ENCODE measurements at places on chromosomes 5 and 9. TPM values are rescaled to one million over a fixed set of nuclear protein-coding genes. Genes with fewer than 3 reads are reported as not detected.
A peak's percentile ranks its signal among the peaks of the same experiment; 100 is the strongest.

GRCh38 chr9:115204904-115205453, 87.0 kb upstream of the TNC start:
- no peaks in the 10 kb centered on the region for H3K36me3 ChIP-seq
- no peak overlapping the region for H3K4me3 ChIP-seq
- peak overlapping the region; percentile 82 for H3K27ac ChIP-seq
- peaks cover 56% of the 10 kb centered on the region for H3K4me1 ChIP-seq

DNA sequence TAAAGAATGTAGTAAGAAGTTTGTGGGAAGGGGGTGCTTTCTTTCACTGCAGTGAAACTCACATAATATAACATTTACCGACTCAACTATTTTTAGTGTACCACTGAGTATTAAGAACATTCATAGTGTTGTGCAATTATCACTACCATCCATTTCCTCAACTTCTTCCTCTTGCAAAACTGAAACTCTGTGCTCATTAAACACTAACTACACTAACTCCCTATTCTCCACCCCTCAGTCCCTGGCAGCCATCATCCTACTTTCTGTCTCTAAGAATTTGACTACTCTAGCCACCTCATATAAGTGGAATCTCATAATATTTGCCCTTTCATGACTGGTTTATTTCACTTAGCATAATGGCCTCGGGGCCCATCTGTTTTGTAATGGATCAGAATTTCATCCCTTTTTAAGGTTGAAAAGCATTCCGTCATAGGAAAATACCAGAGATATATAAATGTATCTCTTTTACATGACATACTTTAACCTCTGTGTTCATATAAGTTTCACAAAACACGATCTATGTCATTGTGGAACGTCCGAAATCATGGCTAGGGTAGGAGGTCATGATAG, 56.3 kb upstream of the DIRAS2 start:
- no peak overlapping the region for H3K4me3 ChIP-seq
- H3K36me3 ChIP-seq, result no peaks in the 10 kb centered on the region
- DNase-seq, result no peak
- no peaks in the 10 kb centered on the region for H3K27me3 ChIP-seq

GRCh38 chr5:74587300-74587699, 53.2 kb downstream of the ENC1 start:
- no peaks in the 10 kb centered on the region for H3K27me3 ChIP-seq
- H3K4me3 ChIP-seq, result no peak overlapping the region
- no peak for DNase-seq
- H3K4me1 ChIP-seq, result peaks cover 6% of the 10 kb centered on the region
- no peaks in the 10 kb centered on the region for H3K36me3 ChIP-seq

Gene IL13
- not detected for total RNA-seq

Gene SH2D3C
- 5.8 TPM for total RNA-seq

Gene ZFP37
- total RNA-seq, result 2.1 TPM

GRCh38 chr5:116810951-116811350, 236.3 kb upstream of the SEMA6A start:
- no peak overlapping the region for H3K4me3 ChIP-seq
- H3K36me3 ChIP-seq, result no peaks in the 10 kb centered on the region
- no peak overlapping the region for H3K27ac ChIP-seq
